ENCODE measurements at places on chromosomes 1 and 21.

GRCh38 chr1:222927031-222927430 lies 112.2 kb downstream of the DISP1 start:
- DNase-seq = no peak

DNA sequence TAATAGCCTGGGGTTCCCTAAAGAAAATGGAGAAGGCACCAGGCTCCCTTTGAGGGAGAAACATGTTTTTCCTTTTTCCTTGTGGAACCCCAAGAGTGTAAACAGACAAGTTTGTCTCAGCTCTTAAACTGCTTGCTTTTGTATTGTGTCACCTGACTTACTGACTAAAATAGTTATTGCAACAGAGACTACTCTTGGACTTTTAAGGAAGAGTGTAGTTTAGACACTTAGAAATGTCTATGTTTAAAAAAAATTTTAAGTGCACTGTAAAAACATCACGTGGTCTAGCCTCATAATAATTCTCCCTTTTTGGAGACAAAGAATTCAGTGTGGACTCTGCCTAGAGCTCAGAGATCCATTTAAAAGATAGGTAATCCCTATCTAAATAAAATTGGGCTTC lies 141.1 kb downstream of the TRIM33 start:
- no peak for DNase-seq

- no peak for DNase-seq
These were observed 259.8 kb downstream of the LMO4 start for GRCh38 chr1:87588495-87588894.

- DNase-seq = peak; percentile 41
These were observed 16.0 kb downstream of the LCK start for GRCh38 chr1:32266921-32267591.

DNA sequence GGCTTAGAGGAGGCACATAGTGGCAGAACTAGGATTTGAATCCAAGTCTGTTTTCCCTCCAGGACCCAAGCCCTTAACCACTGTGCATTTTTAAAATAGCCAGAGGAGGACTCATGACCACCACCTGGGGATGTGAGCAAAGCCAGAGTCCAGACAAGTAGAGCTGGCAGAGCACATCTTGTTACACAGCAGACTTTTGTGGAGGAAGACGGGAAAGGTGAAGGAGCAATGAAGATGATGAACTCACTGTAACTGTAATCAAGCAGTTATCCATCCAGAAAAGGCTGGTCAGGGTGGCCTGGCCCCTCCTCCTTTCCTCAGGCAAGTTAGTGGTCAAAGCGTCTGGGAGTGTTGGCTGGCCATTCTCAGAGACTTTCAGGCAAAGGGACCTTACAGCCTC lies 50.9 kb downstream of the SLC44A3 start:
- DNase-seq = no peak

DNA sequence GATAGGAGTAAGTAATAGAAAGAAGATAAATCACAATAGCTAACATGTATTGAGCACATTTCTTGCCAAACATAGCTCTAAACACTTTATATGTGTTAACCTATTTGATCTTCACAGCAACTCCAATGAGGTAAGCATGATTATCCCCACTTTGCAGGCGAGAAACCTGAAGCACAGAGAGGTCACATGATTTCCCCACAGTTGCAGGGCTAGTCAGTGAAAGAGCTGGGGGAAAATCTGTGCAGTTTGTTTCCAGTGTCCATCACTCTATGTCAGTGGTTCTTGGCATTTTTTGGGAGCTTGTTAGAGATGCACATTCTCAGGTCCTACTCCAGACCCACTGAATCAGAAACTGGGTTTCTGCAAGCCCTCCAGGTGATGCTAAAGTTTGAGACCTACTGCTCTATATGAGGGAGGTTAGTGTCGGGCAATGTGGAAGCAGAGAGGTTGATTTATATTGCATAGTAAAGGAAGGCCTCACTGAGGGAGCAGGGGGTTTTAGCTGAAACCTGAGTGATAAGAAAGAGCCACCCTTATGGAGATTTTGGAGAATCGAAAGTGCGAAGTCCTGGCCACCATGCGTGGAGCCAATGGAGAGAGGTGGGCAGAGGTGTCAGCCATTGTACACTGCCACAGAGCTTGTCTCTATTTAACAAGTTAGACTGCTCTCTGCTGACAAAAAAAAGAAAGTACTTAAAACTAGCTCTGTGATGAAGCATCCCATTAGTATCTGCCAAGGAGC lies 20.9 kb downstream of the MCOLN3 start:
- DNase-seq = peak; percentile 39

DNA sequence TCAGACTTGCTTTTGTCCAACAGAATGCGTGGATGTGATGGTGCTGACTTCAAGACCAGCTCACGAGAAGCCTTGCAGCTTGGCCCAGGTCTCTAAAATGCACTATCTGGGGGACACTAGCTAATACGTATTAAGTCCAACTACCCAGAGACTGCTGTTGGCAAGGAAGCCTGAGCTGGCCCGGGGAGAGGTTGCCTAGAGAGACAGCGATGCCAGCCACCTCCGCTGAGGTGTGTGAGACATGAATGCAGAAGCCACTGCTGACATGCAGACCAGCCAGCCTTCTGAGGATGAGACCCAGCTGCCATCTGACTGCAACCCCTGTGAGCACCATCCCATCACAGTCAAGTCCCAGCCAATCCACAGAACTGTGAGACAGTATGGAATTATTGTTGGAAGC lies 32.5 kb downstream of the THAP3 start:
- no peak for DNase-seq

GRCh38 chr1:241423541-241424479 lies 66.8 kb upstream of the RGS7 start:
- DNase-seq = no peak

DNA sequence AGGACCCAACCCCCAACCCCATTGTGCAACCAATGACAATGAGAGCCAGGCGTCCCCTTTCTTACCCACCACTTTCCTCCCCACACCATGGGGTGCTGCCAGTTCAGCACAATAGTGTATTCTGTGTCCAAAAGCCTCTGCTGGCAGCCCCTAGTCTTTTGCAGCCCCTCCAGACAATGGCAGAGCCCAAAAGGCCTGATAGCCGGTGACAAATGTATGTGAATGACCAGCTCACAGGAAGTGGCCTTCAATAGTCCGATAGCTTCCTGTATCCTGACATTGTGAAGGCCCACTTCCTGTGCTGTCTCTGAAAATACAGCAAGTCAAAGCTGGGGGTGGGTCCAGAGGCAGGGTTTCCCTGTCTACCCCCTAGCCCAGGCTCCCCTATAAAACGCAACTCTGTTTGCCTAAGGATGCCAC lies 16.6 kb downstream of the SMIM12 start:
- no peak for DNase-seq

DNA sequence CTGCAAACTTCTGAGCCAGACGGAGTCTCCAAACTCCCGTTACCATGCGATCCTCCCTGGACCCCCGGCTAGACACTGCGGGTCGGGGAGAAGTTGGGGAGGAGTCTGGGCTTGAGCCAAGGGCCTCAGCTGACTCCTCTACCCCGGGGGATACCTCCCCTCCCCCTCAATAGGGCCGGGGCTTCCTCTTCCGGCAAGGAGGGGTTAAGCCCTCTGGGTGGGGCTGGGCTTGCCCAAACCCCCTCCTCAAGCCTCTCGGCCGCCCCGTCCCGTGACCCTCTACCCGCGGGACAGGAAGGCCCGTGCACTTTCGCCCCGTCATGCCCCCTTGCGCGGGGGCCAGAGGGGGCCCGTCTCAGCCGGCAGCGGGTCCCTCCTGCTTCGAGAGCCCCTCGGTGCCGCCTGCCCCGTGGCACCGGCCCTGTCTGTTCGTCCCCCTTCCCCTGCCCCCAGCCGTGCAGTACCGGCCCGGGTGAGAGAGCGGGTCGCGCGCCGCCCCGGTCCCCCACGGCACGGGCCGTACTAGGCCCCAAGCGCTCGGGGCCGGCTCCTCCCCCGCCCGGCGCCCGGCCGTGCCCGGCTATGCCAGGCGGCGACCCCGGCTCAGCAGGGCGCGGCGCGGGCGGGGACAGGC lies 652 bp downstream of the ARL8A start:
- DNase-seq = peak; percentile 44

DNA sequence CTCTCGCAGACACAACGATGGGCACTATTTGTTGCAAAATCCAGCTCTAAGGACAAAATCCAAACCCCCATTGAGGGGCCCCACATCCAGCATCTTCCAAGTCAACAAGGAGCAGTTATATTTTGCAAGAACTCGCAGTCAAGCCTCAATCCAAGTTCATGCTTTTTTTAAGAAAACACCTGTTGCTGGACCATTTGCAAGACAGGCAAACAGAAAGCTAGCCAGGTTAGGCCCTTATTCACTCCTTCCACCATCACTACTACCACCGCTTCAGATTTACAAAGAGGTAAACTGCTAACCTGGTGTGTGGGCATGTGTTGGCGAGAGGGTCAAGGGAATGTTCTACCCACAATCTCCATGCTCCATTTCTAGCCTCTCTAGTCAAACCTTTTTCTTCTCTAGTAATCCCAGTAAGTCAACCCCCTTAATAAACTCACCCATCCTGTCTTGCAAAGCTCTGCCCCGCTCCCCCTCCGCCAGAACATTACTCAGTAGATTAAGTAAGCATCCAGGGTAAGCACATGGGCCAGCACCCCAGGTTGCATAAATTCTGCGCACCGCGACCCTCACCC lies 703 bp downstream of the ERI3 start:
- DNase-seq = no peak

DNA sequence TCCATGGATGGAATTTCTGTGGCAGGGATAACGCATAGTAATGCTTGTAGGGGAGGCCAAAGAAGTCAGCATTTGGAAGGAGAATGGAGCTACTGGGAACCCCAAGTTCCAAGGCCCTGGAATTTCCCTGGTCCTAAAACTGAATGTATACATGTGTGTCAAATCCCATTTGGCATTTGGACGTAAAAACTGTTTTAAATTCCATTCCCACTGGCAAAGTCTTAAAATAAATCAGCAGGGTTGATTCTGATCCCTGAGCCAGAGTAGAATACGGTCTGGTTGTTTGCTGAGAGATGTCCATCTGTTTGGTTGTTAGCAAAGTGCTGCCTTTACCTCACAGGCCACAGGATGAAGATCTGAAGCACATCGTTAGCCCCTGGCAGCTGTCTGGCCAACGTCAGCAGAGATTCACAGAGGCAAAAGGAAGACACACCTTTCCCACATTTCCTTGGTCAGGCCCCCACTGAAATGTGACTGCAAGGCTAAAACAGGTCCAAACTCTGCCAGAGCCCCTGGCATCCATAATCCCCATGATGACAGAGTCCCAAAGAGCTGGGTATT lies 62.2 kb downstream of the GORAB start:
- no peak for DNase-seq

GRCh38 chr1:36384542-36385409 lies 948 bp downstream of the STK40 start:
- DNase-seq = peak; percentile 53

DNA sequence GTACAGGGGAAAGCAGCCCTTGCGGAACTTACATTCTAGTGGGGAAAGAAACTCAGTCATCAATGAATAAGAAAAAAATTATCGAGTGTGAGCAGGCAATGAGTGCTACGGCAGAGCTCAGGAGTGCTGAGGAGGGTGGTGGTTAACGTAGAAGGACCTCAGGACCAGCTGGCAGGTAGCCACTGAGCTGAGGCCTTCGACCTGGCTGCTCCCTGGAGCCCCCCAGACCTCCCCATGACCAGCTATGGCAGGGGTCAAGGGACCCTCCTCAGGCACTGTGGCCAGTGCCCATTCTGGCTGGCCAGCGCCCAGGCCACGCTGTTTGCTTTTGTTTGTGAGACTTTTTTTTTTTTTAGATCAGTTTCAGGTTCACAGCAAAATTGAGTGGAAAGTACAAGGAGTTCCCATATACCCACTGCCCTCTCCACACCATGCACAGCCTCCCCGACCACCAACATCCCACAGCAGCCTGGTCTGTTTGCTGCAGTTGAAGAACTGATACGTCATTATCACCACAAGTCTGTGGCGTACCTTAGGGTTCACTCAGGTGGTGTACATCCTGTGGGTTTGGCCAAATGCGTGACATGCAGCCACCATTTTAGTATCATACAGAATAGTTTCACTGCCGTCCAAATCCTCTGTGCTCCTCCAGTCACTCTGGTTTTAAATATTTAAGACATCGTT lies 11.8 kb upstream of the TTC22 start:
- no peak for DNase-seq

DNA sequence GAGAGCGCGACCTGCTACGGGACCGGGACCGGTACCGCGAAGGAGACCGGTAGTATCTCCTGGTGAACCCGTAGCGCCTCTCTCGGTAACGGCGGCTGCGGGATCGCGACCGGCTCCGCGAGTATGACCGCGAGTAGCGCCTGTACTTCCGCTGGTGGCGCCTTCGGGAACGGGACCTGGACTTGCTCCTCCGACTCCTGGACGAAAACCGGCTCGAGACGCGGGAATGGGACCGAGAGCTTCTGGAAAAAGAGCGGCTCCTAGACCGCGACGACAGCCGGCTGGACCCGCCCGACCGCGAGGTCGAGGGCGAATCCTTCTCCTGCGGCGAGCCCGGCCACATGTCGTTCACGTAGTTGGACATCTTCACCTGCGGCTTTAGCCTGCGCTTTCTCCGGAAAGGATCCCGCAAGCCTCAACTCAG lies 642 bp downstream of the RSRP1 start:
- DNase-seq = peak; percentile 54

DNA sequence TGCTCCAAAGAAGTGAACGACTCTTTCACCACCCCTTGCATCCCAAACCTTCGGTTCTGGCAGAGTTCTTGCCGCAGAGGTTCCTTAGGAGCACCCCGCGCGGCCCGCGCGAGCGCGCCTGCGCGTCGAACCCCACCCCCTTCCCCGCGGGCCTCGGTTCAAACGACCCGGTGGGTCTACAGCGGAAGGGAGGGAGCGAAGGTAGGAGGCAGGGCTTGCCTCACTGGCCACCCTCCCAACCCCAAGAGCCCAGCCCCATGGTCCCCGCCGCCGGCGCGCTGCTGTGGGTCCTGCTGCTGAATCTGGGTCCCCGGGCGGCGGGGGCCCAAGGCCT lies at the start of gene C1orf56:
TSS of gene C1orf56 (plus strand) at position 161 of the 334 bp plus-strand sequence. CDS start at position 258, 97 bp downstream.
- peak; percentile 58 for DNase-seq

DNA sequence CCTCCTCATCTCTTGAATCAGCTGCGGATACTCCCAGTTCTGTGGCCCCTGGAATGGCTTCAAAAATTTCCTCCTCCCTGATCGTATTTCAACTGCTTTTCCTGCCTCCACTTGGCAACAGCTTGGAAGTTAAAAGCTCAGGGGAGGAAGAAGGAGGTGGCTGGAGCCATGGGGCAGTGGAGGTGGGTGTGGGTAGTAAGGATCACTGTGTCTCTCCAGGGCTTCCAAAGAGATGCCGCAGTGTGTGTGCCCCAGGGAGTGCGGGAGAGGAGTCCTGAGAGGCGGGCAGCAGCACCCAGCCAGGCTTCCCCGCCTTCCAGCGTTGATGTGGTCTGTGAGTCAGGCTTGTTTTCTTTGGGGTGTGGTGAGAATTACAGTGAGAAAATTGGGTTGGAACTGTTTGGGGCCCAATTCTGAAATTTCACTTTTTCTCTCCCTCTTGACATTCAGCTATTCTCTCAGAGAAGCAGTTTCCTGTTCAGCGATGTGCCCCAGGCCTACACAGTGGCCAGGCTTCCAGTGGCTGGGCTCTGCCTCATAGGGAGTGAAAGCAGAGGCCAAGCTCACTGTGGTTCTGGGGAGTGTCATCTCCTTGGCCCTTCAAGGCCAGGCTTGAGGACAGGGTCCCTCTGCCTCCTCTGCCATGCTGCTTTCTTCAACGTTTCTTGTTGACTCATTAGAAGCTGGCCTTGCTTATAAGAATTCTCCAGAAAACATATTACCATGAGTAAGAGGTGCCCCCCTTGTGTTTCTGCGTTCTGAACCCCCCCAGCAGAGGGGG lies 69.0 kb downstream of the PGM1 start:
- DNase-seq = no peak

GRCh38 chr1:196131691-196132090 lies 476.5 kb downstream of the KCNT2 start:
- no peak for DNase-seq

- DNase-seq = no peak
These were observed 55.4 kb downstream of the LPGAT1 start for GRCh38 chr1:211775170-211775569.

GRCh38 chr21:45533361-45533845 lies 8.8 kb downstream of the SLC19A1 start:
- DNase-seq = no peak
